ENCODE measurements at places on chromosomes 2 and 18. TPM values are rescaled to one million over a fixed set of nuclear protein-coding genes. Genes with fewer than 3 reads are reported as not detected.

The GLI2 gene
- total RNA-seq = 0.38 TPM

The REG3A gene
- total RNA-seq = not detected

The LRRC30 gene
- not detected for total RNA-seq

The XDH gene
- total RNA-seq = not detected

All from endothelial cell of coronary artery (primary cell).